ENCODE measurements at places on chromosomes 7 and 10. TPM values are rescaled to one million over a fixed set of nuclear protein-coding genes. Genes with fewer than 3 reads are reported as not detected.

The SCART1 gene
- total RNA-seq: 2.7 TPM

The ZNF804B gene
- total RNA-seq: not detected

The ATOH7 gene
- not detected for total RNA-seq

The ERVW-1 gene
- total RNA-seq: not detected

The MYL7 gene
- not detected for total RNA-seq

The TFEC gene
- total RNA-seq: 0.46 TPM

The HKDC1 gene
- 0.59 TPM for total RNA-seq

All from smooth muscle cell of the umbilical artery (primary cell).